Cardiac septum (tissue), 1 donor: ENCODE measurements at places on chromosomes 7 and 10. TPM values are rescaled to one million over a fixed set of nuclear protein-coding genes. Genes with fewer than 3 reads are reported as not detected.

SPDYE16 gene
- not detected for total RNA-seq

FGFR2 gene
- 0.19 TPM for total RNA-seq

BICC1 gene
- total RNA-seq = 6.4 TPM

RSPH10B2 gene
- total RNA-seq = 0.19 TPM

HPS6 gene
- total RNA-seq = 12.1 TPM

AIMP2 gene
- 42.3 TPM for total RNA-seq

HOXA5 gene
- total RNA-seq = 0.30 TPM

PDE6C gene
- not detected for total RNA-seq

AMPH gene
- total RNA-seq = 6.7 TPM

LAMB1 gene
- 55.1 TPM for total RNA-seq

DNA sequence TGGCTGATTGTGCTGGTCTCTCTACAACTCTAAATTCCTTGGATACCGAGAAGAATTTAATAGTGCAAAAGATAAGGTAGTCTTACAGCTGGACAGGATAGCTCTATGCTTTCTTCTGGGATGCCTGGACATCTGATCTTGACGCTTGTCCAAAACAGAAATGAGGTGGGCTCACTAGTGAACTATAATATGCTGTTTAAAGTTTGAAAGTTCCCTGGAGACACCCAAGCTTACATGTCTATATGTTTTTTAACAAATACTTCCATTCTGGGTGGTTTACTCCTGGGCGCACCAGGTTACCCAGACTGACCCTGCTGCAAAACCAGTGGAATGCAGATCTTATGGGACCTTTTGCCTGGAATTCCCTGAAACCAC is 702.1 kb upstream of the COBL start:
- no peak for DNase-seq

- DNase-seq = no peak
These were observed 1531.1 kb upstream of the LRRTM3 start for GRCh38 chr10:65394502-65395297.

DNA sequence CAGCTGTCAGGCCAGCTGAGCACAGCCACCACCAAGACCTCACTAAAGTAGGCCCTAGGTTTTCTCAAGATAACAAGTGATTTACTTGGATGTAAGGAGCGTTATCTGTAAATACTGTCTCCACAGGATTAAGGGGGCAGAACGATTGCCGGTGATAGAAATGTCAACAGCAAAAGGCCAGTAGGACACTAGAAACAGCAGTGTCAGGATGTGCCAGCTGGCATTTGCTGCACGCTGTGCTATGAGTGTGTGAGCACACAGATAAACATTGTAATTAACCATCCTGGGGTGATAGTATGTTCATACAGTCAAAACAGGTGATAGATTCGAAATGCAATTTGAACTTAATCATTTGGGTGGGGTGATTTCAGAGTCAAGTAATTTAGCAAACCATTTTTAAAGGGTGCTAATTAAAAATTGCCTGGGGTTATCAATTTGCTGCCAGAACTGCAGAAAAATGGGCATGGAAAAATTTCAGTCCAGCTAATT is 36.3 kb upstream of the NOBOX start:
- DNase-seq = no peak

DNA sequence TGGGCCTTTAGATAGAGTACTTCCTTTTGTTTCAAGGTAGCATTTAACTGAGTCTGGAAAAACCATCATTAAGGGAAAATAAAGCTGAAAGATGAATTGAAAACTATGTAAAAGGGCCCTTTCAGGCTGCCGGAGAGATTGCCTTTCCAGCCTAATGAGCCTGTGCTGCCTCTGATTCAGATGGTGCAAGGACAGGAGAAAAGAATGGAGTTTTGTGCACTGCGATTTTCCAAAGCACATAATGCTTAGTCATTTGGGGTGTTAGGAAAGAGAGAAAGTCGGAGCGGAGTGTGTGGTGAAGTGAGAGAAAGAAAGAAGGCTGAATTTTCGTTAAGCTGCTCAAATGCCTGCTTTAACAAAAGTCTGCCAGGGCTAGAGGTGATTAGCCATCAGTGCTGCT is 259.7 kb downstream of the PAXIP1 start:
- peak; percentile 9 for DNase-seq

DNA sequence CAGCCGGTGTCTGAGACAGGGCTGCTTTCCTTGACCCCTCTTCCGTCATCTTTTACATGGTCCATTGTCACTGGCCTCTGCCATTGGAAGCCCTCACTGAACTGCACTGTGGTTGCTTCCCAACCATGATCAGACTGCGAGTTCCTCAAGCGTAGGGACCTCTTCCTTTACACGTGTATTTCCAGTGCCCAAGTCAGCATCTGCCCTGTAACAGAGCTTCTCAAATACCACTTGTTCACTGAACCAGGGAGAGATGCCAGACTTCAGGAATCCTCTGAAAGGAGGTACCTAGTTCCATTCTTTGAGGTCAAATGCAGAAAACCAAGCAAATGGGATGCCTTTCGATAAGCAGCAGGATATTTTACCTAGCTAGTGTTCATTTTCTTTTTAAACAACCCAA is 145.1 kb downstream of the NRP1 start:
- DNase-seq = no peak

DNA sequence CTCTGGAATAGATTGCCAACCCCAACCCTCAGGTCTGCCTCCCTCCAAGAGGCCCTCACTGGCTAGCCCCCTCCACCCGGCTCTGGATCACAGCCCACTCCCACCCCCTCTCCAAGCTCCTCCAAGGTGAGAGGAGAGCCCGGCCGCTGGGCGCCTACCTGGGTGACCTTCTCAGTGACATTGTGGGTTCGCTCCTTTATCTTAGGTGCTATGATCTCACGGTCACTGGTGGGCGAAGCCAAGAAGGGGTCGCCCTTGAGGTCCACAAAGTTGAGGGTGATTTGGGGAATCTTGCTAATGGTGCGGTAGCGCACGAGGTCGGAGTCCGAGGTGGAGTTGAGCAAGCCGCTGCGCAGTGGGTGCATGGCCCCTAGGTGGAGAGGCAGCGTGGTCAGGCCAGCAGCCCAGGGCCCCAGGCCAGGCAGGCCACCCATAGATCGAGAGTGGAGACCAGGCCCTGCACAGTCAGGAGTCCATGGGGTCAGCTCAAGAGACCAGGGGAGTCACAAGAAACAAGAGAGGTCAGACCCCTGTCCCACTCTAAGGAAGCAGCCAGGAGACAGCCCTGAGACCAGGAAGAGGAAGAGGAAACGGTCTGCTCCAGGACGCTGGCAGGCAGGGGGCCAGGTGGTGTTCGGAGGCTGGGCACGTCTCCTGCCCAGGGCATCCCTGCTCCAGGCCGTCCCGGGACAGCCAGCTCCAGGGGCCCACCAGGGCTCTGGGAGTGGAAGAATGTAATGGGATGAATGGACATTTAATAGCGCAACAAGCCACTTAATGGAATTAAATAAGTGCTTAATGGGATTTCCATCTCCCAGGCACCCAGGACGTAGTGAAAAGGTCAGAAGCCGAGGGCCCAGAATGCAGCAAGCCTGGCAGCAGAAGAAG is 20.7 kb downstream of the KCNH2 start:
- peak; percentile 74 for DNase-seq

GRCh38 chr10:1731592-1731991 is 5.7 kb downstream of the ADARB2 start:
- no peak for DNase-seq

- DNase-seq = no peak
These were observed 112.6 kb downstream of the SH3PXD2A start for GRCh38 chr10:103742824-103743223.

DNA sequence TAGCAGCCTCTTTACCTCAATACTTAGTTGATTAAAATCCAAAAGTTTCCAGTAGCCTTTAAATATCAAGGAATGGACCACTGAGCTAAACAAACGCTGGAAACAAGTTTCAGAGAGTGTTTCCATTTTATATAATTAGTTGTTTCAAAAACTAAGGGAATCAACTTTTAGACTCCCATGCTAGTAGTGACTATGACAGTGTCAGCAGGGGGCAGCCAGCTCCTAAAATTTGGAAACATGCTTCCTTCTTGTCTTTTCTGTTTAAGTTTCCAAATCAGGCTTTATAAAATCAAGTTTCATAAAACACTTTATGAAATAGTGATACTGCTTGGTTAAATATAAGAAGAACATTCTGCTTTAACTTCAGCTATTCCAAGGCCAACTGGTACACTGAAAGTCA is 138.2 kb upstream of the TMEM229A start:
- DNase-seq = no peak

DNA sequence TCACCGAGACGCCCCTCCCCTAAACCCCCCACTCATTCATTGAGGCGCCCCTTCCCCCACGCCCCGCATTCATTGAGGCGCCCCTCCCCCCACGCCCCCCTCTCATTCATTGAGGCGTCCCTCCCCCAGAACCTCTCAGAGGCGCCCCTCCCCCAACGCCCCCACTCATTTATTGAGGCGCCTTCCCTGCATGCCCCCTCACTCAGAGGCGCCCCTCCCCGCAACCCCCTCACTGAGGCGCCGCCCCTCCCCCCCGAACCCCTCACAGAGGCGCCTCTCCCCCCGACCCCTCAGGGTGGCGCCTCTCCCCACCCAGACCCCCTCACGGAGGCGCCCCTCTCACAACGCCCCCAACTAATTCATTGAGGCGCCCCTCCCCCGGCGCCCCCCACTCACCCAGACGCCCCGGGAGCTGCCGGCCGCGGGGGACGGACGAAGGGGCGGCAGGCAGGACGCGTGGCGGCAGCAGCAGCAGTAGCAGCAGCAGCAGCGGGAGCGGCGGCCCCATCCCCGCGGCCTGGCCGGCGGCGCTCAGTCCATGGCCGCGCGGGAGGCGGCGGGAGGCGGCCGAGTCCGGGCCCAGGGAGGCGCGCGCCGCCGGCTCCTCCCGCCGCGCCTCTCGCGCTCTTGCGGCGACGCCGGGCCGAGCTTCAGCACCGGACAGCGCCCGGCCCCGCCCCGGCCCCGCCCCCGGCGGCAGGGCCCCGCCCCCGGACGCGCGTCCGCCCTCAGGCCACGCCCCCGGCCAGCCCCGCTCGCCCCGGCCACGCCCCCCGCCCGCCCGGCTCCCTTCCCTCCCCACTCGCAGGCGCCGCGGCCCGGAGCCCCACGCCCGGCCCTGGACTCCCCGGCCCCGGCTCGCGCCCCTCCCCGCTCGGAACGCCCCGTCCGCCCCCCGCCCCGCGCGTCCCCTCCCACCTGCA is at the start of gene PTPRN2:
PTPRN2 (minus strand) TSS at position 662 of the 923 bp plus-strand sequence.
- peak; percentile 74 for DNase-seq

- no peak for DNase-seq
These were observed 27.6 kb downstream of the DRGX start for GRCh38 chr10:49368256-49368655.

- DNase-seq = no peak
These were observed 72.3 kb upstream of the DNAJB12 start for GRCh38 chr10:72426986-72427385.

DNA sequence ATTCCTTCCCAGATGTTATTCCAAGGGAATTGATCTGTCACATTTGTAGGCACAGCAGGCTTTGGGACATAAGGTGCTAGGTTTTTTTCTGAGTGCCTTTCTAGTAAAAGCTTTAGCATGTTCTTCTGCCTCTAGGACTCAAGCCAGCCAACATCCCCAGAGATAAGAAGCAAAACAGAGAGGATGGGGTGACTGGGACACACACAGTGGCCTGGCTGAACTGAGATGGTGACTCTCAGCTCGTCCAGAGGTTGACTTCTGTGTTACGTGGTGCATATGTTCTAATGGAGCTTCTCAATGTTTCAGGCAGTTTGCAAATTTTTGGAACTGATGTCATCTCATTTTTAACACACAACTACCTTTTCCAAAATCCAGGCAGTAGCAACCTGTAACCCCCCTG is 188.1 kb upstream of the CELF2 start:
- no peak for DNase-seq

DNA sequence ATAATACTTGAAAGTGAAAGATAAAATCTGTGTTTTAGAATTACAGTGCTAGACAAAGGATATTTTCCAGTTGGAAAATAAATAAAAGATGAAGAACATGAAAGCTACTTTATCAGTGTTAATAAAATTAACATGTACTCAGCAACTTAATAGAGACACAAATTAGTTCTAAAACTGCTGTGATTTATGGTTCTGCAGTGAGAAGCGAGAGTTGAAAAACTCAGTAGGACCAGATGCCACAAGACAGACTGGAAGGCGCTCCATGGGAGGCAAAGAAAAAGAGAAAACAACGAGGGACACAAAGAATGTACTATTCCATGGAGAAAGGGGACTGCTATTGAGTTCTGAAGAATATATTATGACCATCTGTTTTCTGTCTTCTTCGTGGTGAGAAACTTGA is 590.4 kb downstream of the PHTF2 start:
- no peak for DNase-seq

- DNase-seq = no peak
These were observed 1.6 kb downstream of the PDGFA start for GRCh38 chr7:517774-518629.

DNA sequence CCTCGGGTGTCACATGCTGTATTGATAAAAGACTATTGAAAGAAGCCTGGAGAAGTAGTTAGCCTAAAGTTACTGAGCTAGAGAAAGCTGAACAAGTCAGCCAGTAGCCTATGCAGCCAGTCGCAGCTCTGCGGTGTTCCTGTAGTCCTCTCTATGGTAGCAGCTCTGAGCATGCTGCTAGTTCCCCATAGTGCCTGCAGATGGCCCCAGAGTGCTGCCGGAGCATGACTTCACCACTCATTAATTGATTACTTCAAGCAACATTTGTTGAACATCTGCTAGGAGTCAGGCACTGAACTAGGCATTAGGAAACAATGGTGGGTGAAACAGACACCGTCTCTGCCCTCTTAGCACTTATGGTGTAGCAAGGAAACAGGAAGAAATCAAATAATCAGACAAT is 422.7 kb downstream of the SORCS3 start:
- DNase-seq = no peak

- DNase-seq = no peak
These were observed 86.5 kb downstream of the C10orf105 start for GRCh38 chr10:71632896-71633600.

DNA sequence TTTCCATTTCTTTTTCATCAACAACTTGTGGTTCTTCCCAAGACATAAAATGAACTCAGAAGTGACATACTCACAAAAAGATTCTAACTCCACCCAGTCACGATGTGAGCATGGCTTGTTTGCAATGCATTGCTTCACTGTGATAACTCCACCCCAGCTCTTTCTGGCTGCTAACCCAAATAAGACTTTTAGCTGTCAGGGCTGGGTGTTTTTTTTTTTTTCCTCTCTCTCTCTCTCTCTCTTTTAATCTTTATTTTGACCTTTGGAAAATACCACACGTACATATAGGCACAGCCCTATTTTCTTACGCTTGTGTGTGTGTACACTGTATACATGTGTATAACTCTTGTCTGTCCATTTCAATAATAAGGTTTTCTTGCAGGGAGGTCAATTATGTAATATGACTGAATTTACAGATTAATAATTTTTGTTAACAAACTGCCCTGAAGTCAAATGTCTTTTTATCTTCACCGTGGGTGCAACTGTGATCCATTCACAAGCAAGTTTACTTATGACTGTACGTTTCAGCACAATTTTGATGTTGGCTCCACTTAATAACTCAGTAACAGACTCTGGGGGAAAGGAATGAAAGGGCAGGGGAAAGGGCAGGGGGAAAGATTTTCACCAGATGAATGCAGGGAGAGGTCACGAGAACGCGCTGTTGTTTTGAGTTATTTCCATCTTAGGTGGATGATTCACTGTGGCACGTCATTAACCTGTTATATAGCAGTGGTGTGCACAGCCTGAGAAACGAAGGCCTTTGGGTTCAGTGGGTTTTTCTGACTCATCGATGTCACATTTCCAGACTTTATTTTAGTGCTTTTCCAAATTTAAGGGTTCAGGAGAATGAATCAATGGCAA is 49.1 kb downstream of the APBB1IP start:
- no peak for DNase-seq

GRCh38 chr10:43214956-43215561 is 51.8 kb downstream of the RASGEF1A start:
- no peak for DNase-seq
